ENCODE measurements at places on chromosomes 13 and 19.
A peak's percentile ranks its signal among the peaks of the same experiment; 100 is the strongest.

DNA sequence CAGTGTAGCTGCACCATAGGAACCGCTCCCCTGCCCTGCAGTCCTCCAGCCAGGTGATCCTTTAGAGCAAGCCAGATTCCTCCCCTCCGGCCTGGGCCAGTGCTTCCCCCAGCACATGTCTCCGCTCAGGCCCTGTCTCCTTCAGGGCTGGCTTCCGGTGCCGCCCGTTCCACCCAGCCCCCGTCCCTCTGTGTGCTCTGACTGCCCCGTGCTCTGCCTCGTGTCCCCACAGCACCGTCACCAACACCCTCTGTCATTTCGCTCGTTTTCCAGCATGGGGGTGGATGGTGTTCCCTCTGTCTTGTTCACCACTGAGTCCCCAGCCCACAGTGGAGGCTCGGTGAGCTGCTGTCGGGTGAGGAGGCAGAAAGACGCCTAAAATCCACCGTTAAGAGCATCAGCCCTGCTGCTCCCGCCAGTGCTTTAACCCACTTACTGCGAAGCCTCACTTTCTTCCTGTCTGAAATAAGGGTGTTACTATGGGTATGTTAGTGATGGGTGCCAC, 54.5 kb downstream of the TSSK6 start:
- peak; percentile 78 for DNase-seq

- no peak for DNase-seq
Observed at GRCh38 chr13:36413161-36413560, 19.1 kb upstream of the CCNA1 start.

DNA sequence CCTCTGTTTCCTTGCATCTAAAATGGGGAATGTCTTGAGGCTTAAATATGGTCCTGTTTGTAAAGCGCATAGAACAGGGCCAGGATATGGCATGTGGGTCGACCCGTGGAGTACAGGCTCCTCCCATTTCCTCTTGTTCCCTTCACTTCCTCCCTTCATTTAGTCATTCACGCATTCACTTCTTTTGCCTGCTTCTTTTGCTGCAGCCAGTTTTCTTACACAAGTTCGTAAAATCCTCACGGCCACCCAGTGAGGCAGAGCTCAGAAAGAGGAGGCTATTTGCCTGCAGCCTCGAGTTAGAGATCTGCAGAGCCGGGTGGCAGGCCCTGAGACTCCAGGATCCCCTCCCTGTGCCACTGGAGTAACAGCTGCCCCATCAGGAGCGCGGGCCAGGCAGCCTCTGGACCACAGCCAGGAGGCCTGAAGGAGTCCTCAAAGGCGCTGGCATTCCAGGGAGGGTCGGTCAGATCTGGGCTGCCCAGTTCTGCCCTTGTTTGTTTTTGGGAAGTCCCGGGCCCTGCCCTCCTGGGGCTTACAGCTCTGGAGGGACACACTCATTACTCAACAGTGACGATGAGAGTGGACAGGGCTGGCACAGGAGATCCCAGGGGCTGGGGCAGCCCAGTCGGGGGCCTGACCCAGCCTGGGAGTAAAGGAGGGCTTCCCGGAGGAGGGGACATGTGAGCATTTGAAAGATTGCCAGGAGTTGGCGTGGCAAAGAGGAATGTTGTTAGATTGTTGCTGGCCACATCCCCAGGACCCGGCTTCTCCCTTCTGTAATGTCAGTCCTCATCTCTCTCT, 4.6 kb downstream of the PPP5C start:
- peak; percentile 69 for DNase-seq

DNA sequence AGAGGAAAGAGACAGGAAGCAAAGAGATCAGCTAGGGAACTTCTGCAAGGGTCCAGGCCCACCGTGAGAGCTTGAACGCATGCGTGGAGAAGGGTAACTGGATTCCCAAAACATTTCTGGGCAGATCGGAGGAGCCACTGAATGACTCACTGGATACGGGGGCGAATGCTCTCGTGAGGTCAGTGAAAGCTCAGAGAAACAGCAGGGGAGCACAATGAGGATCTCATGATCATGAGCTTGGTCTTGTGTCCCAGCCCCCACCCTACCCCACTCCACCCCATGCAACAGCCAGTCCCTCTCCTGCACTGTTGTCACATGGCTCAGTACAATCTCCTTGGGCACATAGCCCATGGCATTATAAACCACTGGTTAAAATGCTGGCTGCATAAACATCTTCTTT, 40.6 kb downstream of the DCLK1 start:
- no peak for DNase-seq

DNA sequence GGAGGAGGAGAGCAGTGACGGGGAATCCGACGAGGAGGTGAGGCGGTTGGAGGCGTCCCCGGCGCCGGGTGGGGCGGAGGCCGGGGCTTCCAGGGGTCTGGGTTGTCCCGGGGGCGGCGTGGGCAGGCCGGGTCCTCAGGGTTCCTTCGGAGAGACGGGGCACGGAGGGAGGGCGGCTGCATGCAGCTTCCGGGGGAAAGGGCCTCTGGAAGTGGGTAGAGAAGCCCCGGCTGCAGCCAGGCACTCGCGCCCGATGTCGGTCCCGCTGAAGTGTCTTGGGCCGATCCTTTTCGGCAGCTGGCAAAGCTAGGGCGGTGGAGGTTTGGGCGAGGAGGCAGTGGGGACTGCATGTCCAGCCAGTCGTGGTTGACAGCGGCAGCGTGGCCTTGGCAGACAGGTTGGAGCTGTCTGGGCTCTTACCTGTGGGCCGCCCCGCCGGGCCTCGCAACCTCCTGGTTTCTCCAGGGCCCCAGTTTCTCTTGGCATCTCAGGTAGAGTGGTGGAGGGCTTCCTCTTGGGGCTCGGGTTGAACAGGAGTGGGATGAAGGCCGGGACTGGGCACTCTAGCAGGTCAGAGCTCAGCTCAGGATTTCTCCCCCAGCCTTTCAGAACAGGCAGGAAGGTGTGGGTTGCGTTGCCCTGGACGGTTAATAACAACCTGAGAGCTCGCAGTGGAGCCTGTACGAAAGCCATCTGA, 690 bp downstream of the KMT2B start:
- peak; percentile 51 for DNase-seq

- DNase-seq, result no peak
Observed at GRCh38 chr13:42794577-42795275, 13.3 kb downstream of the FAM216B start.

GRCh38 chr19:39031368-39032062, 834 bp downstream of the FBXO27 start:
- DNase-seq, result peak; percentile 77

- no peak for DNase-seq
Observed at GRCh38 chr13:44011036-44011435, 131.3 kb downstream of the LACC1 start.

GRCh38 chr19:8488365-8488764, 14.1 kb downstream of the PRAM1 start:
- DNase-seq, result no peak

DNA sequence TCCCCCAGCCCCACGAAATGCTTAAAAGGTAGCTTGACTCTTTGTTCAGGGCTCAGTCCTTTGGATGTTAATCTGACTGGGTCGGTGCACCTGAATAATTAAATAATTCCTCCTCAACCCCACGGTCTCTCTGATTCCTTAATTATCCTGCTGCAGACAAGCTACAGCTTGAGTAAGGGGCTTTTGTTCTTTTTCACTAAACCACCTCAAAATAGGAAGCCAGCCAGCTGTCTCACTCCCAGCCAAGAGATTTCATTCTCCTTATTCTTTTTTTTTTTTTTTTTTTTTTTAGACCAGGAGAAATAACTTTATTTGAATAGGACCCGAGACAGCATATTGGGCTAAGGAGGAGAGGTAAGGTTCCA, 7.9 kb upstream of the FCGBP start:
- no peak for DNase-seq

DNA sequence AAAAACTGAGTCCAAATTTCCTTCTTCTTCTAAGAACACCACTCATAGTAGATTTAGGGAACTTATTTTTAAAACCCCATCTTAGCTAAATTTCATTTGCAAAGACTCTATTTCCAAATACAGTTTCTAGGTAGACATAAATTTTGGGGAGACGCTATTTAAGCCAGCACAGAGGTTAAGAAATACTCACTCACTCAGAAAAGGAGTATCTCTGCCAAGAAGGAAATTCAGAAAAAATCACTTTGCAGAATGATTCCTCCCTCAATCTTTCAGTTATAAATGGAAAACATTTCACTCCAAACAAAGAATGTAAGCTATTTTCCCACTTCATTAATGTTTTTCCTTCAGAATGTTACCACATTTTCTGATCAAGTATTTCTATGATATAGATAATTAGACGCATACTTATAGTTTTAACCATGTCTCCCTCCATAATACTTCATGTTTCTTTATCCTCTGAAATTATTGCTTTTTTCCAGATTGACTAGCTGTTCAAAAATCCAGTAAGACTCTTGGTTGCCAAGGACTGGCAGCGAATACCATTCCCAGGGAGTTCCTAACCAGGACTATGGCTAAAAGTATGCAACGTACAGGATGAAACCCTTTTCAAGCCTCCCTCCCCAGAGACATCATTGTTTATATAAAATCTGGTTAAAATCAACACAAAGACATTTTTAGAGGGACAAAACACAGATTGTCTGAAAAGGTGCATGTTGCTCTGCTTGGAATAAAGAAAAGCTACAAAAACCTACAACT, 52.5 kb upstream of the RXFP2 start:
- no peak for DNase-seq

DNA sequence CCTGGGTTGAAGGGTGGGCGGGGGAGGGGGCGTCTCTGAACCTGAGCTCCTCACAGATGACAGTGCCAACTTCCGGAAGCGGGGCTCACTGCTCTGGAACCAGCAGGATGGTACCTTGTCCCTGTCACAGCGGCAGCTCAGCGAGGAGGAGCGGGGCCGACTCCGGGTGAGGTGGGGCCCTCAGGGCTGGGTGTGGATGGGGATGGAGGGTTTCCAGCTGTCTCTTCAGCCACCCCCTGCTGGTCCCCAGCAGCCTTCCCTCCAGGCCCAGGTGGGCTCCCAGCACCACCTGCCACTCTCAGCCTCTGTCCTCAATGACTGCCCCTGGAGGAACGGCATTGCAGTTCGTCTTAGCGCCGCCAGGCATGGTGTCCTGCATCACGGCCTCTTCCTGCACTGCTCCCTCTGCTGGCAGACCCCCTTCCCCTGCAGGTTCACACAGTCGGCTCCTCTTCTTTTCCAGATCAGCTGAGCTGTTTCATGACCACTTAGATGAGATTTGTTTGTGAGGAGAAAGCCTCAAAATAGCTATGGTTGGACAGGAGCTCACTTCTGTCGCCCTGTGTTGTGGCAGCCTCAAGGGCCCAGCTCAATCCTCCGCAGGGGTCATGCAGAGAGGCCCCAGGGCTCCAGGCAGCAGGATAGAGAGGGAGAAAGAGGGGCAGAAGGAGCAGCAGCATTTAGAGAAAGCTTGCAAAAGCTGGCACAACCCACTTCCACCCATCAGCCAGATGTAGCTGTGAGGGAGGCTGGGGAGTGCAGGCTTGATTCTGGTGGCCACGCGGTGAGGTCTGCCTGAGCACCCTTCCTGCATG, 2.5 kb upstream of the GARIN5A start:
- DNase-seq, result no peak

- DNase-seq, result no peak
Observed at GRCh38 chr13:33099860-33100259, 83.6 kb downstream of the KL start.

DNA sequence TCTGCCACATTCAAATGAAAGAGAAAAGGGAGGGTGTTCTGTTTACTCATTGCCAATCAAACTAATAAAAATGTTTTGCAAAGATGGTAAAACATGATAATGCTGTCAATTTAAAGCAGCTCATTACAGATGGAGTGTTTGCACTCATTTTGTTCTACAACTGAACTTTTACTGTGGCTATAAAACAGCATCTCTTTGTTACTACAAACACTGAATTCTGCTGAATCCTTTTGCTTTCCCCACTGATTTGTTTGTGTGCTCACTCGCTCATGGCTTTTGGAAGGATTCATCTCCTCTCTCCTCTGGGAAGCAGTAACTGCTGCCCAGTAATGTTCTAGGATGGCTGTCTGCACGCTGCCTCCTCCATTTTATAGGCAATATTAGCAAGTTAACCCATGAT, 434.5 kb downstream of the PCDH9 start:
- DNase-seq, result no peak

GRCh38 chr13:46317120-46317519, 69.9 kb downstream of the RUBCNL start:
- no peak for DNase-seq

- no peak for DNase-seq
Observed at GRCh38 chr19:38717855-38718254, 26.4 kb downstream of the CAPN12 start.

DNA sequence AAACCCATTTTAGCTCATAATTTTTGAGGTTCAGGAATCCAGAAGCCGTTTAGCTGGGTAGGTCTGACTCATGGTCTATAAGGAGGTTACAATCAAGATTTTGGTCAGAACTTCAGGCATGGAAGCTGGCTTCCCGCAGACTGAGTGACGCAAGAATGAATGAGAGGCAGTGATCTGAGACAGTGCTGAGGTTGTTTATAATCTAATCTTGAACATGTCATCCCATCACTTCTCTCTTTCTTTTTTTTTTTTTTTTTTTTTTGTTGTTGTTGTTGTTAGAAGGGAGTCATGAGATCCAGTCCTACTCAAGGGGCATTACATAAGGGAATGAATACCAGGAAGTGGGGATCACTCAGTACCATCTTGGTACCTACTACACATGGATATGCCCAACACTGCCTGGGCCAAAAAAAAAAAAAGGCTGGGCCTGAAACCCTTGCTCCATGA, 217.4 kb downstream of the DLEU7 start:
- no peak for DNase-seq

DNA sequence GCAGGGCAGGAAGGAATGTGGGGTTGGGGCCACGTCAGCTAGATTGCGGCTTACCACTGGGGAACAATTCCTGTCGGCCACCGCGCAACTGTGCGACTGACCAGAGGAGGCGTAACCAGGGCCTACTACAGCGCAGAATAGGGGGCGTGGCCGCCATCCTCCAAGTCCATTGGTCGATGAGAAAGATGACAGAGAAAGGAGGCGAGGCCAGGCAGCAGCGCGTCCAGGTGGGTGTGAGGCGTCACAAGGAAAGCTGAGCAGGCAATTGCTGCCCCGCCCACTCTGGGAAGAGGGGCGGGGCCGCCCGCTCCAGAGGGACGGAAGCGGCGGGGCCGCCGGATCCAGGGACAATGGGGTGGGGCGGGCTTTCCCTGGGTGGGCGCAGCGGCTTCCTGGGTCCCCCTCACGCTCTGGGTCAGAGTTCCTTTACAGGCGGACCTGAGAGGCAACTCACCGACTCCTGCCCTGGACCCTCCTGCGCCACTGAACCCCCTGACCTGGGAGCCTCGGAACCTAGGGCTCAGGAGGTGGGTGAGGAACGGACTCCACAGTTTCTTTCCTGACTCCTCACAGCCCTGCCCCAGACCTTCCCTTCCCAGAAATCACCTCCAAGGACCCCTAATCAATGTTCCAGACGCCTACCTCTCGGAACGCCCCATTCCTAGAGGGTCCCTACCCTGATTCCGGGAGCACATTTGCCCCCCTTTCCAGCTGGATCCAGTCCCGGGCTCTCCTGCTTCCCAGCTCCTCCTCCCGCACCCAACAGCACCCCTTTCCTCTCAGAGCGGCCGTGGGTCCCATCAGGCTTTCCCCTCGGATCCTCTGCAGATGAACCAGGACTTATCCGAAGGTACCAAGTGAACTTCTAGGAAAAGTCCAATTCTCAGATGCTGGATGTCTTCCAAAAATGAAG, 101.5 kb upstream of the ZNF492 start:
- no peak for DNase-seq

All from activated CD4-positive, alpha-beta T cell treated with anti-CD3 and anti-CD28 coated beads, Interleukin-2, amount 50 U/mL, for 16 hours (primary cell).